ENCODE measurements at places on chromosomes 2 and 18.

- DNase-seq: no peak
These were observed 30.0 kb downstream of the DSEL start for GRCh38 chr18:67486534-67486933.

- no peak for DNase-seq
These were observed 16.1 kb upstream of the ARL5A start for GRCh38 chr2:151844211-151844896.

- no peak for DNase-seq
These were observed 41.4 kb downstream of the RAD51AP2 start for GRCh38 chr2:17476830-17477229.

DNA sequence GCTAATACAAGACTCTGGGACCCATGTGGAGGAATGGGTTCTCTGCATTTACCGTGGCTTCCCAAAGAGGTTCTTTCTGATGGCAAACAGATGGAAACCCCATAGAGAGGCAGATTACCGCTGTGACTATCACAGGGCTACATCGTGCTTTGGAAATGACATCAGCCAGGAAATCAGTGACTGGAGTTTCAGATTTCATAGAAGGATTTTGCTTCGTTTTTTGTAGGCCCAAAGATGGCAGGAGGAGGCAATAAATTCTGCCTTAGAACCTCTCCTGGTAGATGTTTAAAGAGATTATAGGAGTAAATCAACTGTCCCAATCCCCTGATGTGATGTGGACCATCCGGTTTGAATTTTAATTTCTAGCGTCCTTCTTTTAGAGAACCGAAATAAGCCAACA is 214.1 kb downstream of the AGPS start:
- DNase-seq: no peak

DNA sequence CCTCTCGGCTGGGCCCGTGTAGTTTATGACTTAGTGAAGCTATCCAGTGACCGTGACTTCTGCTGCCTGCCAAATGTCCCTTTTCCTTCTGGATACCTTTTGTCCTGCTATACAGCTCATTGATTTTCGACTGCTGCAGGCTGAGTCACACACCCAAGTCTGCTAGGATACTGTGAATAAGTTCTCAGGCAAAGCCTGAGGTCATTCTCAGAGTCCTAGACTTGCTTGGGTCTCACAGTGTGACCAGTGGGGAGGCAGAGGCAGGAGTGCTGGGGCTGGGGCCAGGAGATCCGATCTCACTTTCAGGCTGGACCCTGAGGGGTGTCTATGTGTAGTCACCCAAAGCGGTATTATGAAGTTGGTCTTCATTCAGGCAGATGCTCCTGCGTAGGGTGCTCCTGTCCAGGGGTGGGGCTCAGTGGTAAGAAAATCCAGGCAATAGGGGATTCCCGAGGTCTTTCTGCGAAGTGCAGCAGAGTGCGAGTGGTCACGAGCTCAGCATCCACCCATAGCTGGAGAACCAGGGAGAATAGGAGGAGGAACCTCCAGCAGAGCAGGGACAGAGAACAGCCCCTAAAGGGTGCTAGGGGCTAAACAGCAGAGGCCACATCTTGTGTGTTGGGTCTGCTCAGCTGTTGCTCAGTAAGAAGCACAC is 268.6 kb upstream of the NCKAP5 start:
- DNase-seq: no peak
